ENCODE measurements at places on chromosomes 5 and 9.
A peak's percentile ranks its signal among the peaks of the same experiment; 100 is the strongest.

- no peak for DNase-seq
Observed at GRCh38 chr5:165404917-165405316, 1899.5 kb downstream of the MAT2B start.

GRCh38 chr9:131762356-131762932 lies 22.6 kb upstream of the RAPGEF1 start:
- DNase-seq = peak; percentile 87

GRCh38 chr5:93874491-93874890 lies 133.1 kb upstream of the POU5F2 start:
- DNase-seq = no peak

- DNase-seq = no peak
Observed at GRCh38 chr5:110038297-110038997, 348.7 kb downstream of the MAN2A1 start.

DNA sequence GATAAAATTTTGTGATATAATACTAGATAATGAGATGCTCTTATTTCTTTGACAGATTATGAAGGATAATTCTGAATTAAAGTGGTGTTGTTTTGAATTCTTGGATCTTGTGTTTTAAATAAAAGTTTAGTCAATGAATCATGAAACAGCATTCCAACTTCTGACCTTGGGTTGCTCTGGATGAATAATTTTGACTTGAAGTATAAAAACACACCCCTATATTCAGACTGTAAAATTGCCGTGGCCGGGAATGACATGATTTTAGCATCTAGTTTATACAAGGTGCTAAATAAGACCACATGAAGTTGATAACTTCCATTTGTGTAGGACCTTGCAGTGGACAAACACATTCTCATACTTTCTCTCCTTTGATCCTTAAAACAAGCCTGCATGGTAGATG lies 67.2 kb upstream of the DAP start:
- no peak for DNase-seq

Measured in substantia nigra (tissue), 51 donors.